ENCODE measurements at places on chromosomes 3 and 15.

GRCh38 chr3:187773233-187774184, 28.2 kb upstream of the BCL6 start:
- H3K4me3 ChIP-seq, result no peak overlapping the region
- no peaks in the 10 kb centered on the region for H3K27me3 ChIP-seq
- DNase-seq, result no peak
- H3K4me1 ChIP-seq, result peaks cover 19% of the 10 kb centered on the region

GRCh38 chr3:46901591-46902187, 24.2 kb downstream of the PTH1R start:
- H3K4me3 ChIP-seq, result no peak overlapping the region
- peaks cover 7% of the 10 kb centered on the region for H3K4me1 ChIP-seq
- H3K27ac ChIP-seq, result no peak overlapping the region
- no peaks in the 10 kb centered on the region for H3K36me3 ChIP-seq
- DNase-seq, result no peak

GRCh38 chr3:65819896-65820295, 218.8 kb downstream of the MAGI1 start:
- H3K4me3 ChIP-seq, result no peak overlapping the region
- no peaks in the 10 kb centered on the region for H3K27me3 ChIP-seq
- H3K4me1 ChIP-seq, result peaks cover 23% of the 10 kb centered on the region
- H3K27ac ChIP-seq, result no peak overlapping the region
- DNase-seq, result no peak

DNA sequence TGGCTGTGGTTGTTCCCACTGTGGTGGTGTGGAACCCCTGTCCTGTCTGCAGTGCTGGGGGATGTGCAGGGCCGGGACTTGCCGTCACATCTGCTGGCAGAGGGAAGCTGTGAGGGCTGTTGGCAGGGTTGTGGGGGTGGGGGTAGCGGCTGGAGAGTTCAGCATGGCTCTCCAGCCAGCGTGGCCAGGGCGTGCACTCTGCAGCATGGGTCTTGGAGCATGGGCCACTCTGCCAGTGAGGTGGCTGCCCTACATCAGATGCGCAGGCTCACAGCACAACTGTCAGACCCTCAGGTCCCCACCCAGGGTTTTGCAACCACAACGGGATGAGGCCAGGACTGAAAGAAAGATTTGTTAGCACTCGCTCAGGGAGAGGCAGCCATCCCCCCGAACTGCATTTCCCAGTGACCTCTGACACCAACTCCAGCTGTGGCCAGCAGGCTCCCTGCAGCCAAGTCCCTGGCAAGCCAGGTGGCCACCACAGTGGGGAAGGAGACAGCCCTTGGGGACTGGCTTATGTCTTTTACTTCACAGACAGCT, 237.7 kb upstream of the LYSMD4 start:
- no peak overlapping the region for H3K4me3 ChIP-seq
- no peaks in the 10 kb centered on the region for H3K36me3 ChIP-seq
- H3K27me3 ChIP-seq, result no peaks in the 10 kb centered on the region
- H3K4me1 ChIP-seq, result no peaks in the 10 kb centered on the region
- no peak overlapping the region for H3K27ac ChIP-seq

GRCh38 chr3:134126153-134126552, 96.4 kb upstream of the SLCO2A1 start:
- H3K27ac ChIP-seq, result no peak overlapping the region
- H3K4me3 ChIP-seq, result no peak overlapping the region
- peaks cover 32% of the 10 kb centered on the region for H3K36me3 ChIP-seq

GRCh38 chr3:29761517-29761916, 480.6 kb downstream of the RBMS3 start:
- H3K27me3 ChIP-seq, result no peaks in the 10 kb centered on the region
- no peak for DNase-seq
- H3K4me3 ChIP-seq, result no peak overlapping the region
- H3K36me3 ChIP-seq, result peaks cover 5% of the 10 kb centered on the region
- H3K4me1 ChIP-seq, result peaks cover 68% of the 10 kb centered on the region
- no peak overlapping the region for H3K27ac ChIP-seq

- no peaks in the 10 kb centered on the region for H3K4me1 ChIP-seq
- H3K4me3 ChIP-seq, result no peak overlapping the region
- H3K27ac ChIP-seq, result no peak overlapping the region
- H3K36me3 ChIP-seq, result no peaks in the 10 kb centered on the region
- H3K27me3 ChIP-seq, result no peaks in the 10 kb centered on the region
Observed at GRCh38 chr3:166270429-166270828, 433.2 kb upstream of the BCHE start.

GRCh38 chr3:26657348-26657976, 34.9 kb downstream of the LRRC3B start:
- no peaks in the 10 kb centered on the region for H3K27me3 ChIP-seq
- H3K4me3 ChIP-seq, result no peak overlapping the region
- no peak overlapping the region for H3K27ac ChIP-seq

DNA sequence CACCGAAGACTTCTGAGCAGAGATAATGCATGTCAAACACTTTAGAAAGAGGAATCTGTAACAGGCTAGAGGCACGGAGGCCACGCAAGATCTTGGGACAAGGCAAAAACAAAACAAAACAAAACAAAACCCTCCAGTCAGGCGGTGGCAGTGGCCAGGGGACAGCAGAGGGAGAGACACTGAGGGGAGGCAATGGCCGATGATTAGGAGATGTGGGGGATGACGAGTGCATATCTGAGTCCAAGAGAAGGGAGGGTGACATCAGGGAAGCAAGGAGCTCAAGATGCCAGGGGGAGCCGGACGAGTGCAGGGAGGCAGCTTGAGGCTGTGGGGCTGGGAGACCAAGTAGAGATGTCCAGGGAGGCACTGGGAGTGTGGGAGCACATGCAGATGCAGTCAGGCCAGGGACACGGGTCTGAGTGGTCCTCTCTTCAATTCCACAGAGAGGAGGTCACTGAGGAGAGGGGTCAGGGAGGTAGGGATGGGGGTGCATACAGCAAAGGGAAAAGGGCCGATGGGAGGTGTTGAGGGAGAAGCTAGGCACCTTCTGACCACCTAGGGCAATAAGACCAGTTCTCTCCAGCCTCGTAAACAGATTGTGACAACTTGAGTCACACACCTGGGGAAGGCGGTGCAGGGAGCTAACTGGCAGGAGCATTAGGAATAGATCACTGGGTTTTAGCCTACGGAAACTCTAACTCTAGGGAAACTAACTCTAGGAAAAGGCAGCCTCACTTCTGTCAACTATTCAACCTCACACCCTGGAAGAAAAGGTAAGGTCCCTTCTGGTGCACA, 29.6 kb downstream of the SLCO2A1 start:
- no peak for DNase-seq
- peaks cover 17% of the 10 kb centered on the region for H3K27me3 ChIP-seq

DNA sequence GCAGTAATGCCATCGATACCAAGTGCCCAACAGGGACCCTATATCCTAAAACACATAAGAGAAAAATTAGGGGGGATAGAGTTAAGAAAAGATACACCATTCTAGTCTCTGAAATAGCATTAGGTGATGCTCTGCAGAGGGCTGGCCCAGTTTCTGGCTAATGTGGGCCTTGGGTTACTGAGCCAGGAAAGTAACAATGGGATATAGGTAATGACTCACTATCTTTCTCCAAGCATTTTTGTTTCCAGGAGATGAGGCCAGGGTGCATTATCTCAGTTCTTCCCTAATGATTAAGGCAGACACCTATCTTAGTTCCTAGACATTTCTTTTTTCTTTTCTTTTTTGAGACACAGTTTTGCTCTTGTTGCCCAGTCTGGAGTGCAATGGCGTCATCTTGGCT, 50.0 kb downstream of the PRKAR2A start:
- H3K27ac ChIP-seq, result no peak overlapping the region
- H3K4me3 ChIP-seq, result no peak overlapping the region
- peaks cover 7% of the 10 kb centered on the region for H3K36me3 ChIP-seq
- DNase-seq, result no peak
- no peaks in the 10 kb centered on the region for H3K27me3 ChIP-seq
- no peaks in the 10 kb centered on the region for H3K4me1 ChIP-seq

GRCh38 chr15:90988296-90988695, 6.0 kb downstream of the PRC1 start:
- H3K27me3 ChIP-seq, result no peaks in the 10 kb centered on the region
- peaks cover 26% of the 10 kb centered on the region for H3K36me3 ChIP-seq
- H3K27ac ChIP-seq, result peak overlapping the region; percentile 74
